ENCODE measurements at places on chromosomes 2 and 18.

GRCh38 chr18:28115149-28115550, 61.8 kb downstream of the CDH2 start:
- no peak for DNase-seq

- DNase-seq, result no peak
Observed at GRCh38 chr18:68848242-68848641, 50.4 kb downstream of the CCDC102B start.

GRCh38 chr2:234491281-234491680, 5.6 kb downstream of the ARL4C start:
- no peak for DNase-seq

DNA sequence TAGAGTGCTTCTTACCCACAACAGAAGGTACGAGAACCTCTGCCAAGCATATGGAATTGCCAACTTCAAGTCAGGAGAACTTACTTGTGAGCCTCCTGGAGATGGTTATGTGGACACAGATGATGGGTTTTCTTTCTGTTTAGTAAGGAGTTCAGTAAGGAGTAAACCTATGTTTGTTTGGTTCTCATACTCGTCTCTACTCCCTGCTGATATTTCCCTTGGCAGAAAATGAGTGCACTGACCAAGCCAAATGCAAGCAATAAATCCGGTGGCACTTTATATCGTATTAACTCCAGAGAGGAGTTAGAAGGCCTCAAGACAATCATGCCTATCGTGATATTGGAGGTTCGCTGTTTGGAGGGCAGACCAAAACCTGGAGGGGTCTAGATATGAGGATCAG, 83.2 kb upstream of the CYP1B1 start:
- no peak for DNase-seq

DNA sequence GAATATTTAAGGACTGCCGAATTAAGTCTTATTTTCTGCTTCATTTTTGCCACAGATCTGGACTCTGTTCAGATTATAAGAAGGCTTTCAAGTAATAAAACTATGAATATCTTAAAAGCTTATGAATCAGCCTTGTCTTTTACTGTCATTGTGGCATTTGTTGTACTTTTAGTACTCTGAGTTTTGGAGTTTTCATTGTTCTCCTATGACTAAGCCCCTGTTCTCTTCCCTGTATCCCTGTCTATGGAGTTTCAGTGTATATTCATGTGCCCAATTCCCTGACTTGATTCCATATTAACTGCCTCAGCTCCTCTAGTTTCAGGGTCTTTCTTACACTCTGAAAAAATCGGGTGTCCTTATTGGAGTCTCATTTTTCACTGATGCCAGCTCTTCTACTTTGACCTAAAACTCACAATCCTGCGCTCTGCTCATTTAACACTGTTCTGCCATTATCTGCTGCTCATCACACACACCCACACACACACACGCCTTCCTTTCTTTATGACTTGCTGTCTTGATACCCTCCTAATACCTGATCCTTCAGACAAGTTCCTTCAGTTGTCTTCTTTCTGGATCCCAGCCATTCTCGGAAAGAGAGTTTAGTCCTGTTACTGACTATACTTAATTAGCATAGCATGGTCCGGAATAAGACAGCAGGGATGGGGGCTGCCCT, 511.8 kb downstream of the CPS1 start:
- DNase-seq, result no peak

DNA sequence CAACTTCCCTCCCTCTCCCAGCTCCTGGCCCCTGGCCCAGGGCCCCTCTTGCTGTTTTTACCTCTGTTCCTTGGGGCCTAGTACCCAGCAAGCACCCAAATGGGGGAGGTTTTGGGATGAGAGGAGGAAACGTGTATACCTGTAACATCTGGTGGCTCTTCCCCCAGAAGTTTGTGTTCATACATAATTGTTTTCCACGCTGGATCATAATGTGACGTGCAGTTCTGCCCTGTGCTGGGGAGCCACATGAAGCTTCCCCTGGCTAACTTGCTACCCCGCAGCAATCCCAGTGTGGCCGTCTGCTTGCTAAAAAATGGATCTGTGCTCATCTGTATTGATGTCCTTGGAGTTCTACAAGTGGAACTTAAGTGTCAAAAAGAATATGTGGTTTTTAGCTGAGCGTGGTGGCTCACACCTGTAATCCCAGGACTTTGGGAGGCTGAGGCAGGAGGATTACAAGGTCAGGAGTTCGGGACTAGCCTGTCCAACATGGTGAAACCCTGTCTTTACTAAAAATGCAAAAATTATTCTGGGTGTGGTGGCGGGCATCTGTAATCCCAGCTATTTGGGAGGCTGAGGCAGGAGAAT, 36.5 kb downstream of the ANO7 start:
- no peak for DNase-seq

- no peak for DNase-seq
Observed at GRCh38 chr18:72830109-72830508, 37.7 kb downstream of the NETO1 start.

GRCh38 chr2:175730050-175730449, 272.0 kb downstream of the LNPK start:
- DNase-seq, result no peak

DNA sequence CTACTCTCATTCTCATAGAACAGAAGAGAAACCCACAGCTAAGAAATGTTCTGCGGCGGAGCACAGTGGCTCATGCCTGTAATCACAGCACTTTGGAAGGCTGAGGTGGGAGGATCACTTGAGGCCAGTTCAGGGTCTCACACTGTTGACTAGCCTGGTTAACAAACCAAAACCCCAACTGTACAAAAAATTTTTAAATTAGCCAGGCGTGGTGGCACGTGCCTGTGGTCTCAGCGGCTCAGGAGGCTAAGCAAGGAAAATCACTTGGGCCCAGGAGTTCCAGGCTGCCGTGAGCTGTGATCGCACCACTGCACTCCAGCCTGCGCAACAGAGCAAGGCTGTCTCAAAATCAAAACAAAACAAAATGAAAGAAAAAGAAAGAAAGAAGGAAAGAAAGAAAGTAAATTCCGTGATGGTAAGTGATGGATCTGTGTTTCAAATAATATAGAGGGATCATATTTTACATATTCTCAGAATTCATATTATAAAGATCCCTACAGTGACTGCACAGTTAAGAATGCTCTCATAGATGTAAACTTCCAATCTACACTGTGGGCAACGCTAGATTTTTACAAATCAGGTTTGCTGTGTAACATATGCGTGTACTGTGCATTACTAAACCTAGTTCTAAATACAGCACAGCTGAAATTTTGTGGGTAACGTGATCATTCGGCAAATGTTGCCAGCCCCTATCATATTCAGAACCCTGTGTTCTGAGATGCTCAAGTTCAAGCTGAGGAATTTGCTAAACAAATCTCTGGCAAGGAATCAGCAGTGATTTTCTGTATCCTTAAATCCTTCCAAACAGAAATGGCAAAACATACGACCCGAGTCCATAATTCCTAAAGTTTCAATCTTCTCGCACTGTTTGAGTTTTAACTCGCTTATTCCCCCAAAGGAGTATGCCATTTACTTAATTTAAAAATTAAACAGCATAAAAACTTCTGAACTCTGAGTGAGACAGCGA, 1.2 kb upstream of the RAB12 start:
- no peak for DNase-seq

DNA sequence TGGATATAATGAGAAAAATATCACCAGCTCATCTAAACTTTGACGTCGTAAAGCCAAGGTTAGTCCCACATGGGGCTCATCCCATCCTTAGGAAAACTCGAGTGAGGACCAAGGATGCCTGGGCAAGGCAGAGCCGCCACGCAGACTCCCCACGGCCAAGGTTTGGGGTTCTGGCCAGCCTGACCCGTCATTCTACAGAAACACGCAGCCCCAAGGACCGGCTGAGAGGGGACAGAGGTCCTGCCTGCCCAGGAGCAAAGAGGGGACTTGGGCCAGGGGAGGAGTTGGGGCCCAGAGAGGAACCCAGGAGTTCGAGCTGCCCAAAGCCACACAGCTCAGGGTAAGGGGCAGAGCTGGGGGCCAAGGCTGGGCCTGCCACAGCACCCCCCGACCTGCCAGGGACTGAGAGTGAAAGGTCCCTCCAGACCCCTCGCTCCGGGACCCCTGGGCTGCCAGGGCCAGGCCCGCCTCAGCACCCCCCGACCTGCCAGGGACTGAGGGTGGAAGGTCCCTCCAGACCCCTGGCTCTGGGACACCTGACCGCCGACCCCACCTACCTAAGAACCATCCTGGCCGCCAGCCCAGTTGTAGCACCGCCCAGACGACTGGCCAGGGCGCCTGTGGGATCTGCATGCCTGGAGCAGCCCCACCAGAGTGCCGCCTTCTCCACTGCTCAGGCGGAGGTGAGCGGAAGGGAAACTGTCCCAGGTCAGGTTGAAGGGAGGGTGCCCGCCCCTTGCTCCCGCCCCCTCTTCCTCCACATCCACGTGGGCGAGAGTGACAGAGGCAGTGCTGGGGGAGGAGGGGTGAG, at the start of gene PDCD1:
Gene PDCD1 (minus strand): TSS at position 689 of the 811 bp plus-strand sequence. CDS start 56 bp downstream, at position 633.
- DNase-seq, result no peak

All from cortex of kidney (tissue), 1 donor.